ENCODE measurements at places on chromosomes 2 and 18. TPM values are rescaled to one million over a fixed set of nuclear protein-coding genes. Genes with fewer than 3 reads are reported as not detected.

- DNase-seq = no peak
Measured at GRCh38 chr2:19900931-19901441, 797 bp downstream of the TTC32 start.

DNA sequence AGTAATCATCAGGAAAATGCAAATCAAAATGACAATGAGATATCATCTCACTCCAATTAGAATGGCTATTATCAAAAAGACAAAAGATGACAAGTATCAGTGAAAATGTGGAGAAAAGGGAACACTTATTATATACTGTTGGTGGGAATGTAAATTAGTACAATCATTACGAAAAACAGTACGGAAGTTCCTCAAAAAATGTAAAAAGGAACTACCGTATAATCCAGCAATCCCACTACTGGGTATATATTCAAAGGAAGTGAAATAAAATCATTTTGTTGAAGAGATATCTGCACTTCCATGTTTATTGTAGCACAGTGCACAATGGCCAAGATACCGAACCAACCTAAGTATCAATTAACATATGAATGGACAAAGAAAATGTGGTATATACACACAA is 52.4 kb upstream of the TEX51 start:
- DNase-seq = no peak

DNA sequence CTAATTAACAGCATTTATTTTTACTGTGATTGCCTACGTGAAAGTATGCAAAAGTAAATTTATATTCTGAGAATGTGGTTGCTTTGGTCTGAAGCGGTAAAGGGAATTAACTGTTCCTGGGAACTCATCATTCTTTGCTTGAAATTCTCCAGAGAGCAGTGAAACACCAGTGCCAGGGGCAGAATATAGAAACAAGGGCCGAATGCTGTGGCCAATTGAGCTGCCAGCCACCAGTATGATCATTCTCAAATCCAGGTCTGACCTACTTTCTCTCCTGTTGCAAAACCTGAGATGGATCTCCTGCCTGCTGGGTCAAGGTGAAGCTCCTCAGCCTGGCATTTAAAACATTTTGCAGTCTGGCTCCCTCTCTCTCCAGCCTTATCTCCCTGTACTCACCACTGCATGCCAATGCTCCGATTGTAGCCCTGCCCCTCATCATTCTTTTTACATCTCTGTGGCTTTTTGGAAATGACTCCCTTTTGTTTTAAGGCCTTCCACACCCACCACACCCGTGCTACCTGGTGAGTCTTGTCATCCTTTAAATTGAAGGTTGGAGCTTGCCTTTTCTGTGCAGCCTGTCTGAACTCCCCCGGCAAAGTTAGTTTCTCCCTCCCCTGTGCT is 94.5 kb upstream of the TMEM178A start:
- DNase-seq = no peak

- DNase-seq = no peak
Measured at GRCh38 chr2:65834771-65835475, 402.5 kb upstream of the SPRED2 start.

GRCh38 chr2:110718990-110719389 is 13.4 kb upstream of the ACOXL start:
- no peak for DNase-seq

DNA sequence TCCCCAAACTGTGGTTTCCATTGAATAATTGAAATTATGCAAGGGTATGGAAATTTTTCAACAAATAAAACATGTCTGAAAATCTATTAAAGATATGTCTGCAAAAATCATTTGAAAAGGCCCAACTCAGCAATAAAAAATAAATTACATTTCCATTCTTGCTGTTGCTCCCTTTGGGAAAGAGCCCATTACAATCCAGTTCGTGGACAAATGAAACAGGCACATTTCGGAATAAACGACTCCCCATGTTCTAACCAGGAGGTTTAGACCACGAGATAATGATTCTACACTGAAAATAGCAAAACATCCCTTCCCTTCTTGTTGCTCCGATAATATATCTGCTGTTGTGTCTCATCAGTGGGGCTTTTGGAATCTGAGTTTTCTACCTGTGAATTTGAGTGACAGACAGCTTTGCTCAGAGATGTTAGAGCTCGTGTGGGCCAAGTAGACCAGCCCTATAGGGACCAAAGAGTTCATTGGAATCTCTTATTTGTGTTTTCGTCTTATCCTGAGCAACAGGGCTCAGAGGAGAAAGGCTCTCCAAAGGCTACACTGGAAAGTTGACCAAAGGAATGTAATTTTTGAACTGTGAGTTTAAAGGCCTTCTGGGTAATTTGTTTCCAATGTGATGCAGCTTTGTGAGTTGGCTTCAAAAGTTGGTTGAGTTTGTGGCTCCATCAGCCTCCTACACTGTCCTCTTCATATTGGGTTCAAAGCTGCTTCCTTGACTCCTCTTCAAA is 119.5 kb downstream of the ACTR3 start:
- no peak for DNase-seq

Gene POTEF
- total RNA-seq = 0.18 TPM

Gene ALPP
- not detected for total RNA-seq

- no peak for DNase-seq
Measured at GRCh38 chr2:152563764-152564163, 153.5 kb downstream of the PRPF40A start.

GRCh38 chr18:5311301-5311989 is 15.9 kb upstream of the ZBTB14 start:
- no peak for DNase-seq

Gene KLHL14
- total RNA-seq = not detected

DNA sequence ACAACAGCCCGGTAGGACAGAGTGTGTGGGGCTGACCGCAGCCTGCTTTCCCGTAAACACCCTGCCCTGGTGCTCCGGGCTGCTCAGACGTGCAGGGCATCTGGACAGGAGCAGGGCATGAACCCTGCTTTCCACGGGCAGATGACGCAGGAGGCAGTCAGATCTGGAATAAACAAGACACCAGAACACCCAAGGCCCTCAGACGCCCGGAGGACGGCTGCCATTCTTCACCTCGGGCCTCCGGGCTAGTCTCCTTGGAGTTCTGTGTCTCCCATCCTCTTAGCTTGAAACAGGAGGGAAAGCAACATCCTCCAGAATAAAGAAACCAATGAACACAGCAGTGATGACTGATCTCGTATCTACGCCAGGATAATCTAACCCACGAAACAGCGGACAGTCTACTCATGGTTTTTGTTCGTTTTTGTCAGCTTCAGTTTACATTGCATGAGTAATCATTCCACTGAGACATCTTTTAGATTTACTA is 7.3 kb downstream of the PXDN start:
- no peak for DNase-seq

DNA sequence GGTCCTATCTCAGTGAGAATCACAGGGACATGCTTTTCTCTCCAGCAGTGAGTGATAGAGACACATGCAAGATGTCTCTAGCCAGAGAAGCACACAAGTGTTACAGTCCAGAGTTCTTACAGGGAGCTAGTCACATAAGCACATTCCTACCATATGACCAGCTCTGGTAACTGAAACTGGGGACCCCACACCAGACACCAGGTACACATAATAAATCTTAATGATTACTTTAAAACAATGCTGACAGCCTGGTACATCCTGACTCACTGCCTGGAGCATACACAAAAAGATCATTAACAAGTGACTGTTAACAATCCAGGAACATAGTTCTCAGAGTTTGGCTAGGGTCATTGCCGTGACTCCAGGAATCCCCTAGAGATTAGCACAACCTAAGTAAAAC is 53.6 kb downstream of the GALNT1 start:
- DNase-seq = no peak

Gene CIB4
- not detected for total RNA-seq

DNA sequence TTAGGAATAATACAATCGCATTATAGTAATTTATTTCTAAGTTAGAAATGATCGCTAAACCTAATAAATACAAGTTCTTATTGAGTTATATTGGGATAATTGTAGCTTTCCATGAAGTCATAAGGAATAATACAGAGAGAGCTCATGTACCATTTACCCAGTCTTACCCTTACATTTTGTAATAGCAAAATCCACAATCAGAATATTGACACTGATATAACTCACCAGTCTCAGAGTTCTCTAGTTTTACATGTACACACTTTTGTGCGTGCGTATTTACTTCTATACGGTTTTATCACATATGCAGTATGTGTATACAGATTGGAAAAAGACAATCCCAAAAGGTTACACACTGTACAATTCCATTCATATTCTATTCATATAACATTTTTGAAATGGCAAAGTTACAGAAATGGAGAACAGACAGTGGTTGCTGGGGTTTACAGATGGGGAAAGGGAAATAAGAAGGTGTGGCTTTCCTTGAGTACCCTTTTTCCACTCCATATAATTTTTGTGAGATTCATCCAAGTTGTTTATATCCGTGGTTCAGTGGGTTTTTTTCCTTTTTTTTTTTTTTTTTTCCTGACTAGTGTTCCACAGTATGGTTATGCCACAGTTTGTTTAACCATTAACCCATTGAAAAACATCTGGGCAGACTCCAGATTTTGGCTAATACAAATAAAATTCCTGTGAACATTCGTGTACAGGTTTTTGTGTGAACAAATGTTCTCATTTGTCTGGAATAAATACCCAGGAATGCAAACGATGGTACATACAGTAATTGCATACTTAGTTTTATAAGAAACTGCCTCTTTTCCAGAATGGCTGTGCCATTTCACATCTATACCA is 117.2 kb downstream of the HNMT start:
- no peak for DNase-seq

- no peak for DNase-seq
Measured at GRCh38 chr2:106789185-106789584, 96.8 kb downstream of the ST6GAL2 start.

GRCh38 chr2:182642328-182642727 is 73.7 kb upstream of the DNAJC10 start:
- DNase-seq = peak; percentile 50

Gene RAPH1
- total RNA-seq = 1,062 TPM

- no peak for DNase-seq
Measured at GRCh38 chr18:34918856-34919255, 122.4 kb upstream of the MAPRE2 start.

DNA sequence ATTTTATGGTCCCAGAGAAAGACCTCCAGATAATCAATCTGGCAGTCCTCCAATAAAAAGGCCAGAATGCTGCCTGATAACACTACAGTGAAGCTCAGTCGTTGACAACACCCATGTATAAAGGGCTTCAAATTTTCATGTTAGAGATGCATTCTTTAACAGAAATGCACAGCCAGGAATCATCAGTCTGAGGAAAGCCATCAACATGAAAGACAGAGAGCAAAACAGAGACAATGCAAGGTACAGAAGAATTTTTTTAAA is 13.8 kb downstream of the BABAM2 start:
- no peak for DNase-seq

Gene ABCA12
- 1.8 TPM for total RNA-seq

GRCh38 chr2:16584824-16585540 is 80.7 kb downstream of the CYRIA start:
- no peak for DNase-seq

DNA sequence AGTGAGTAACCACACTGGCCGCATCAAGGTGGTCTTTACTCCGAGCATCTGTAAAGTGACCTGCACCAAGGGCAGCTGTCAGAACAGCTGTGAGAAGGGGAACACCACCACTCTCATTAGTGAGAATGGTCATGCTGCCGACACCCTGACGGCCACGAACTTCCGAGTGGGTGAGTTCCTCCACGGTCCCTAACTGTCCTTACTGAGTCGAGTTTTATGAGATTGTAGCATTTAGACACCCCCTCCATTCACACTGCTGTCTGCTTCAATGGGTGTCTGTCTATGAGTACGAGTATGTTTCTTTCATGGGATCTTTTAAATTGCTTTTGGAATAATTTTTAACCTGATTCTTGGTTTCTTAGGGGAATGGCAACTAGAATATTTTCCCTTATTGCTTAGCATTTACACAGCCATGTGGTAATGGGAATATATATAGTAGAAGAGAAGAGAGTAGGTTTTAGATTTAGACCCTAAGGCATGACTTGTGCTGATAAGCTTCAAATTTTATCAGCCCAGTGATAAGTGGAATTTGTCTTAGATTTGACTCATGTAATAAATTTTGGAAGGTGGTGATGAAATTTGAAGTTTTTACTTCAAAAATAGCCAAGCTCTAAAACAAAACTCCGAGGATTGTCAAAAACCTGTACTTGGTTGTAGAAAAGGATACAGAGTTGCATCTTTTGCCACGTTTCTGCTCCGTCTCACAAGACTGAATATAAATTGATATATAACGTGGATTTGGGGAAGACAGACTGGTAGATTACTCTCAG is 188.2 kb downstream of the LTBP1 start:
- DNase-seq = peak; percentile 32

Gene SF3B1
- total RNA-seq = 491 TPM

DNA sequence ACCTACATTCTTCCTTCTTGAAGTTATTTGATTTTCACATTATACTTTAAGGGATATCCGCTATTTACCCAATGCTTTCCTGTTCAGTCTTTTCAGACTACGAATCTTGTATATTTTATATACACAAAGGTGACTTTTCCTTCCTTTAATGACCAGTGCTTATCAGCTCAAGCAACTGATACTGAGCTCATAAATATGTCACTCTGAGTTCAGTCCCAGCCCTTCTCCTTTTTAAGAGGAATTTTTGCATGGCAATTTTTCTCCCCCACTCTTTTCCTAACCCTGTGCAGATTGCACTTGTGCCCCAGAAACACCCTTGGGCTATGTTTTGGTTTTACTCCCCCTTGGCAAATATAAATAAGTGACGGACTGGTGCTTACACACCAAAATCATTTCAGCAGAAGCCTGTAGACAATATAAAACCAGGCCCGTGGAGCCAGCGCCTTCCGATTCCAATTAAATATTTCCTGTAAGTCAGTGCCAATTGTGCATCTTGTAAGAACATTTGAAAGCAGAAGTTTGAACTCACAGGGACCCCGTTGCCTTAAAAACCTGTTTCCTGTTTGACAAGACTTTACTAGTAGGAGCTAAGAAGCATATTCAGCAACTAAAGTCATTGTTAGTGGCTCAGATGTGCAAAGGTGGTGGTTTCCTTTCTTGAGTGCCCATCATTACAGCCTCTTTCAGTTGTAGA is 66.3 kb upstream of the GATA6 start:
- peak; percentile 74 for DNase-seq

Gene RAD51AP2
- total RNA-seq = 0.55 TPM

DNA sequence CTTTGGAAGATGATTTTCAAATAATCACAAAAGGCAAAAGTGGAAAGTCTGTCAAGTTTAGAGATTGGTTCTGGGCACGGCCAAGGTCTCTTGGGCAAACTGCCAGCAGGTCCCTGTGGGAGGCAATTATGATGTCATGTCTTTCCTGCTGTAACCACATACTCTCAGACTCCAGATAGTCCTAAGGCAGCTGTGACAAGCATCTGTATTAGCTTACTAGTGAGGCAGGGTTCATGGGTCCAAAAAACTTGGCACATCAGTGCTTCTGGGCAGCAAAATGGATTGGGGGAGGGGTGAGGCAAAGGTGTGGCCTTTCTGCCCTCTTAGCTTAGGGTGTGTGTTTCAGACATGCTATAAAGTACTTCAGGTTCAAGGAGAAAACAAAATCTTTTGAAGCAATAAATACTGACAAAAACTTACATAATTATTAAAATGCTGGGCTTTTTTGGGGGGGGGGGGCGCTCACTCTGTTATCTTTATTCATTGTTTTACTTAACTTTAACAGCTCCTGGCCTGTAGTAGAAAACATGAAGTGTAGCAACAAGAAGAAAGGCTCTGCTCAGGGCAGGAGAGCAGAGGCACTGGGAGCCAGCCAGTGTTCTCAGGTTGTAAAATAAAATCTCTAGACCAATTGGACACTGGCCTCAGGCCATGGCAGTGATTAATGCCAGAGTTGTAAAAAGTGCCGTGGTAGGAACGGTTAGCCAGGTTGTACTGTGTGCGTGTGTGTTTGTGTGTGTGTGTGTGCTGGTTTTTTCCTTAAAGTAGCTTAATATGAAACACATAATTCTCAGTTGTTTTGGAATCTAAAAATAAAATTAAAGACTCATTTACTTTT is 14.3 kb upstream of the TANC1 start:
- DNase-seq = peak; percentile 93

Gene WNT10A
- total RNA-seq = not detected
